Inflammatory macrophage (primary cell): ENCODE measurements at places on chromosomes 7 and 10.

DNA sequence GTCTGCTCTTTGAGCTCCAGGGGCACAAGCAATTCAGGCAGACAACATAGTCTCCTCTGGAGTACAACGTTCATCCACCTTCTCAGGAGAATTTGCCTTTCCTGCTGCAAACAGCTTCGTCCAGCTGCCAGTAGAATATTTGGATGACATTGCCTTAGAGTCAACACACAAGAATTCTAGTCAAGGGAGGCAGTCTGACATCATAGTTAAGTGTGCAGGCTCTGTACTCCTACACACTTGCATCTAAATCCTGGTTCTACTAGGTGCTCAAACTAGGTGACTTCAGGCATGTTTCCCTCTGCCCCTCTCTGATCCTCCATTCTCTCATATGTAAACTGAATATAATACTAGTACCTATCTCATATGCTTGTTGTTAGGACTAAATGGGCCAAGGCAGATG, 314.8 kb downstream of the HPSE2 start:
- DNase-seq = no peak

- DNase-seq = no peak
Observed at GRCh38 chr10:50552308-50552707, 71.4 kb downstream of the SGMS1 start.

DNA sequence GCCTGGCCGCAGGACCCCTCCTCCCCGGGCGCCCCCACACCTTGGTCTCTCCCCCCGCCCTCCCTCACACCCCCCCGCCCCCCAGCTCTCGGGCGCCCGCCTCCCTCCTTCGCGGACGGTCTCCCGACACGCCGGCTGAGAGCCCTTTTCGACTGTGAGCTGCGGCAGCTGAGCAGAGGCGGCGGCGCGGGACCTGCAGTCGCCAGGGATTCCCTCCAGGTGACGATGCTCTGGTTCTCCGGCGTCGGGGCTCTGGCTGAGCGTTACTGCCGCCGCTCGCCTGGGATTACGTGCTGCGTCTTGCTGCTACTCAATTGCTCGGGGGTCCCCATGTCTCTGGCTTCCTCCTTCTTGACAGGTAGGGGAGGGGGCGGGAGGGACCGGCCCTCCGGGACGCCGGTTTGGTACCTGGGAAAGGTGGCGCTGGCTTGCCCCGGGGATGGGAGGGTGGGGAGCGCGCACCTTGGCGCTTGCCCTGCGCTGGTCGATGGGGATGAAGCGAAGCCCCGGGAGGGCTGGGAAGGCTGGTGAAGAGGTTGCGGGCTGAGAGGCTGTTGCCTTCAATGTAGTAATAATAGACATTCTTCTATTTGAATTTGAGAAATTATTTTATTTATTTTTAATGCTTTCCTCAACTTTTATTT, at the start of gene BMPER:
Gene BMPER (plus strand): TSS at position 151 of the 644 bp plus-strand sequence. CDS start 75 bp downstream, at position 226.
- no peak for DNase-seq

GRCh38 chr7:2476776-2477446, 713 bp upstream of the GRIFIN start:
- no peak for DNase-seq

GRCh38 chr10:5945190-5945509, 32.2 kb downstream of the IL15RA start:
- no peak for DNase-seq

DNA sequence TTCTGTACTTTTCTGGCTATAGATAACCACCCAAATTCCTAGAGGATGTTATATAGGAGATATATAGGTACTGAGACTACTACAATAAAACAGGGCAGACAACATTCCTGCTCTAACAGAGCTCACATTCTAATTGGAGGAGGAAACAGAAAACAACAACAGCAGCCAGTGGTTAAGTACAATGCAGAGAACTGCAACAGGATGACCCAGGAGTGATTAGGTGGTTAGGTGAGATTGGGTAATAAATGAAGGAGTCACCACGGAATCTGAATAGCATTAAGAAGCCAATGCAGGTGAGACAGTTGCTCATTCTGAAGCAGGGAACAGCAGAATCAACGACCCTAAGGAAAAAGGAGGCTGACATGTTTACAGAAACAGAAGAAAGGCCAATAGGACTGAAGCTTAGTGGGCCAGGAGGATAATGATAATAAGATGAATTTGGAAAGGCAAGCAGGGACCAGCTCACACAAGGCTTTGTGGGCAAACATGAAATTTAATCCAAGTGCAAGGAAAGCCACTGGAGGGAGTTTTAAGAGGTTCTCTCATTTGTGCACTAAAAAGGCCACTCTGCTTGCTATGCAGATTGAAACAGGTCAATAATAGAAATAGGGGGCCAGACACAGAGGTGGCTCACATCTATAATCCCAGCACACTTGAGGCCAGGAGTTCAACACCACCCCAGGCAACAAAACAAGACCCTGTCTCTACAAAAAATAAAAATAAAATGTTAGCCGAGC, 16.9 kb upstream of the REEP3 start:
- no peak for DNase-seq

GRCh38 chr7:16982640-16983350, 101.0 kb upstream of the AGR3 start:
- peak; percentile 44 for DNase-seq

DNA sequence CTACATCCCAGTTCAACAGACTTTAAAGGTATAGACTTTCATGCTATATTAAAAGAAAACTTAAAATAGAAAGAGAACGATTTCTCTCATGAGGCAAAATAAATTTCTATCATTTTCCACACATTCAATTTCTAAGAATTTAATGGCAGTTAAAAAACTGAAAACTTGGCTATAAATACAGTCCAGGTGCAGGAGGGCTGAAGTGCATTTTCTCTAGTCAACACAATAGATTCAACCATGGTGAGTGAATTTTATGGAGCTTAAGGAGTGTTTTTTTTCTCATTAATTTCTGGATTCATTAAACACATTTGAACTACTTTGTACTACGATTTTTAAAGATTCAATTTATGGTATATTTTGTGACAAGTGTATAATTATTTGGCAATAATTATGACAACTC, 240.8 kb upstream of the SLC26A5 start:
- DNase-seq = no peak

- DNase-seq = no peak
Observed at GRCh38 chr10:25101461-25102146, 73.2 kb upstream of the GPR158 start.

DNA sequence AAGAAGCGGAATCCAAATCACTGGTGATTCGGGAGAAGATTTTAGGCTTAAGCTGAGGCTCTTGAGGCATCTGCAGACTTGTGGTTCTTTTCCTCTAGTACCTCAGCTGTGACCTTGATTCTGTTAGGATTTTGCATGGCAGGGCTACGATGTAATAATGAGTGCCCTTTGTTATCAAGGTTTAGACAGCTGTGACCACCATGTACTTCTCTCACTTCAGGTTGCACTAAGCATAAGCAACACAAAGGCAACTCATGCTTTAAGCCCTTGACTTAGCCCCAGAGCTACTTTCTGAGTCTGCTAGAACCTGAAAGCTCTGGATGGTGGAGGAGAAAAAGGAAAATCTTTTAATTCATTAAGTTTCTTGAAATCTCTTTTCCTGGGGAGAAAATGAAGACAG, 1052.3 kb upstream of the PHF14 start:
- no peak for DNase-seq

DNA sequence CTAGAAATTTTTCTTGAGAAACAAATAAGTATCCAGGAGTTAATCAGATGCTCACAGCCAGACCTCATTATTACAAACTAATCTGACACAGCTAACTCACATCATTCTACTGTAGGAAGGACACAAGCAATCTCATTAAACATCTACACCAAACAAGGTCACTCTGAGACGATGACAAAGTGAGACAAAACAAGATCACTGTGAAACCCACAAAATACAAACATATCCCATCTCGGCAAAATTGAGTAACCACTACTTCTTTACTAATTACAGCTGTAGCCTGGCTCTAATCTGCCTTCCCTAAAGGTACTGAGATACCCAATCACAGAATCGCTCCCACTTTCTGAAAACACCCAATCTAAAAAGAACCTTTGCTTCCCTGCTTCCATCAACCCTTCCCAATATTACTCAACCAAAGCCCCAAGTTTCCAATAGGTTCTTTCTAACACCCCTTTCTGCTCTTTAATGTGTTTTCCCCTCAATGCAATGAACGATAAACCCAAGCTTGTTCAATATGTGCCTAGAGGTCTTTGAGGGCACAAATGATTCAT, 26.9 kb downstream of the CCDC6 start:
- no peak for DNase-seq

GRCh38 chr10:71211053-71211452, 1.3 kb upstream of the UNC5B start:
- DNase-seq = no peak

DNA sequence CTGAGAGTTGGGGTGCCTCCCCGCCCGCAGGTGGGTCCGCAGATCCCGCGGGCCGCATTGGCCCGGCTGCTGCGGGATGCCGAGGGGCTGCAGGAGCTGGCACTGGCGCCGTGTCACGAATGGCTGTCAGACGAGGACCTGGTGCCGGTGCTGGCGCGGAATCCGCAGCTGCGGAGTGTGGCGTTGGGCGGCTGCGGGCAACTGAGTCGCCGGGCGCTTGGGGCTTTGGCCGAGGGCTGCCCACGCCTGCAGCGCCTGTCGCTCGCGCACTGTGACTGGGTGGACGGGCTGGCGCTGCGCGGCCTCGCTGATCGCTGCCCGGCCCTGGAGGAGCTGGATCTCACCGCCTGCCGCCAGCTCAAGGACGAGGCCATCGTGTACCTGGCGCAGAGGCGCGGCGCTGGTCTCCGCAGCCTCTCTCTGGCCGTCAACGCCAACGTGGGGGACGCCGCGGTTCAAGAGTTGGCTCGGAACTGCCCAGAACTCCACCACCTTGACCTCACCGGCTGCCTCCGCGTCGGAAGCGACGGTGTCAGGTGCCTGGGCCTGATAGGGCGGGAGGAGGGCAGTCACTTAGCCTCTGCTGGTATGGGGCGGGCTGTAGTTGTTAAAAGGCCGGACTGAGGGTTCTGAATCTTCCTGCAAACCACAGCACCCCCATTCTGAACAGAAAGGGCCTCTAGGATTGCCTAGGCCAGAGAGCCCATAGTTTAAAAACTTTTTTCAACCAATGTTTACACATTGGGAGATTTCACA, 1.3 kb downstream of the FBXL15 start:
- peak; percentile 23 for DNase-seq

DNA sequence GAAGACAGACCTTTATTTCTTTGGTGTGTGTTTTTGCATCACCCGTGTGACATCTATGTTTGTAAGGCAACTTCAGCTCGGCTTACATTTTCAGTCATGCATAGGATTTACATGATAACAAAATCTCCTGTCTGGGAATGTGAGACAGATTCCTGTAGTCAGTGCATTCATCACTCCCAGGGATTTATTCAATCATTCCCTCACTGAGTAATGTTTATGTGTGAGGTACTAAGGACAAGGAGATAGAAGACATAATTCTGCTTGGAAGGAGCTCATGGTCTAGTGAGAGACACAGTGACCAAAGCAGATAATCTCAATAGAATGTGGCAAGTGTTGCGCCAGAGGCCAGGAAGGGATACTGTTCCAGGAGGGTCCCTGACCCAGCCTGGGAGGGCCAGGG, 35.2 kb upstream of the BMPER start:
- DNase-seq = no peak

GRCh38 chr7:130942211-130942964, 208.4 kb upstream of the KLF14 start:
- no peak for DNase-seq

GRCh38 chr10:68792115-68792514, 35.2 kb upstream of the STOX1 start:
- DNase-seq = no peak

DNA sequence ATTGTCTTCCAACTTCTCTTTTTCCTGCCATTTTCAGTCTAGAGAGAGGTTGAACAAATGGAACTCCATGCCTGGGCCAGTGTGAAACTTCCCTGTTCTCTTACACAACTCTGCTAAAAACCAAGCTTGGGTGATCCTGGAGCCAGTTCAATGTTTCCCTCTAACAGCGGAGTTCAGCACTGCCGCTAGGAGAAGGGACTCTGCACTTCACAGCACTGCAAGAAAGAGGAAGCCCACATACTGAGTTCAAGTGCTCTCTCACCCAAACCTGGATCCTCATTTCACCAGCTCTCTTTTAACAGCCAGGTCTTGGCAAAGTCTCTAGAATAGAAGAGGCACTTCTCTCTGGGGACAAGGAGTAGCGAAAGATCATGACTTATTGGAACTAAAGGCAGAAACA, 18.8 kb downstream of the FOXI2 start:
- peak; percentile 71 for DNase-seq
